ENCODE measurements at places on chromosomes 2 and 18. TPM values are rescaled to one million over a fixed set of nuclear protein-coding genes. Genes with fewer than 3 reads are reported as not detected.

DNA sequence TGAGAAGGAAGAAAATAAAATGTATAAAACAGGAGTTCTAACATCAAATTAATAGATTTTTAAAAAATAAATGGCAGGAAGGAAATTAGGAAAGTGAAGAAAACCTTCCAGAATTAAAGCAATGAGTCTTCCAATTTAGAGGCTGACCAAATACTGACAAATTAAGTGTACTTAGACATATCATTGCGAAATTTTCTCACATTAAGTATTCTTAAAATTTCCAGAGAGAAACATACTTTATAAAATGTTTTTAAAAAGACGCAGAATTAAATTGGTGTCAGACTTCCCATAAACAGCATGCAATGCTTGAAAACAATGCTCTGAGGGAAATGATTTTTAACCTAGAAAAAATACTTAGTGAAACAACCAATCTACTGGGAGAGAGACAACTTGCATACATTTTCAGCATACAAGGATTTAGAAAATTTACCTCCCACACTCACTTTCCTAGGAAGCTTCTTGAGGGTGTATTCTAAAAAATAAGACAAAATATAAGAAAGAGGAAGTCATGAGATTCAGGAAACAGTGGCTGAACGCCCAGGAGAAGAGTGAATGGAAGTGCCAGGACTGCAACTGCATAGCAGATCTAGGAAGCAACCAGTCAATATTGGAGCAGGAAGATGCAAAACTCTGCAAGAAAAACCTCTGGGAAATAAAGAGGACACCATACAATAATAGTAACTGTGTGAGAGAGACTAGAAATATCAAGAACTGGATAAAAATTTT is 339.9 kb downstream of the ADCYAP1 start:
- DNase-seq: no peak

DNA sequence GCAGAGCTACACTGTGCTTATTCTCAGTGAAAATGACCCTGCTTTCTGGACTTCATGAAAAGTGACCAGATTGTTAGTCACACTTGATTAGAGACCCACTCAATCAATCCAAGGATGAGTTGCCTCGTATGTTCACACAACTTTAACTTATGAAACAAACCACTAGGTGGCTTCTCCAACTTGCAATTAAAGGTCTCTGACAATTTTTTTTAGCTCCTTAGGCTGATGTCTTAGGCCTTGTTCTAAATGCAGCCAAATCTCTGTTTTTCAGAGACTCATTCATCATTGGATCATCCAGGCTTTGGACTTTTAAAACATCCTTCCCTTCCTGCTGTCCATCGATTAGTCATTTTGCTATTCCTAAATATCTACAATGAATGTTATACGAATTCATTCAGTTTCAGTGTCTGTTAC is 63.4 kb downstream of the MREG start:
- no peak for DNase-seq

DNA sequence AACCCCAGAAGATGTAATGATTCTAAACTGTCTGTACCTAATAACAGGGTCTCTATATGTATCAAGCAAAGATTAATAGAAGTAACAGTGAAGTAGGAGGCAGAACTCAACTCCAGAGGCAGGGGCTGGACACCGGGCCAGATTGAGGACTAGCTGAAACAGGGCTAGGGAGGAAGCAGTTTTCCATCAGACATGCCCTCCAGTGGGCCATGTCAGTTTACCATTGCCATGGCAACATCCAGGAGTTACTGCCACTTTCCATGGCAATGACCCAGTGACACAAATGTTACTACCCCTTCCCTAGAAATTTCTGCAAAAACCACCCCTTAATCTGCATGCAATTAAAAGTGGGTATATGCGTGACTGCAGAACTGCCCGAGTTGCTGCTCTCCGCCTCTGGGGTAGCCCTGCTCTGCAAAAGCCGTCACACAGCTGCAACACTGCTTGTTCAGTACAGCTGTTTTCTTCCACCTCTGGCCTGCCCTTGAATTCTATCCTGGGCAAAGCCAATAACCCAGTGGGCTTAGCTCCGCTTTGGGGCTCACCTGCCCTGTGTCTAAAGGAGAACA is 58.7 kb downstream of the TMEM18 start:
- no peak for DNase-seq

- DNase-seq: no peak
Observed at GRCh38 chr18:40356168-40356567, 1598.9 kb upstream of the PIK3C3 start.

DNA sequence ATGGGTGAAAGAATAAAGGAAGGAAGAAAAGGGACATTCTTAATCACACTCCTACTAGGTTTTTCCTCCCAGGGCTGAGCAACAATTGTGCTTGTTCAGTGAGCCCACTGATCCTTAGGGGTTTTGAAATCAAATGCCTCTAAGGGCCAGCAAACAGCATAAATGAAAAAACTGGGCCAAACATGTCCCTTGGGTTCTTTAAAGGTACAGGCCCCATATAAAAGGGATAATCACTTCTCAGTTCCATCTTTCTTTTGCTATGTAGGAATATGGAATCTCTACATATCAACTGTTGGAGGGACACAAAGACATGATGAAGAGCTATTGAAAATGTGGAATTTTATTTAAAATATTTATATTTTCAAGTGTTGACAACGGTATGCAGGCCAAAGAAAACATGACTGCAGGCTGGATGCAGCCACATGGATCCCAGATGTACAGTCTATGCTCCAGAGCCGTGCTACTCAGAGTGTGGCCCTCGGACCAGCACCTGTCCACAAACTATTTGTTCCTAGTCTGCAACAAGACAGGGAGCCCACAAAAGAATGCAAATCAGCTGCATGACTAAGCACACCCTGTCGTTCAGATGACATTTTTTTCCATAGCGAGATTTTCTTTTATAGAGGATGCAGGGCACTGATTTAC is 110.0 kb downstream of the CDH20 start:
- no peak for DNase-seq

DNA sequence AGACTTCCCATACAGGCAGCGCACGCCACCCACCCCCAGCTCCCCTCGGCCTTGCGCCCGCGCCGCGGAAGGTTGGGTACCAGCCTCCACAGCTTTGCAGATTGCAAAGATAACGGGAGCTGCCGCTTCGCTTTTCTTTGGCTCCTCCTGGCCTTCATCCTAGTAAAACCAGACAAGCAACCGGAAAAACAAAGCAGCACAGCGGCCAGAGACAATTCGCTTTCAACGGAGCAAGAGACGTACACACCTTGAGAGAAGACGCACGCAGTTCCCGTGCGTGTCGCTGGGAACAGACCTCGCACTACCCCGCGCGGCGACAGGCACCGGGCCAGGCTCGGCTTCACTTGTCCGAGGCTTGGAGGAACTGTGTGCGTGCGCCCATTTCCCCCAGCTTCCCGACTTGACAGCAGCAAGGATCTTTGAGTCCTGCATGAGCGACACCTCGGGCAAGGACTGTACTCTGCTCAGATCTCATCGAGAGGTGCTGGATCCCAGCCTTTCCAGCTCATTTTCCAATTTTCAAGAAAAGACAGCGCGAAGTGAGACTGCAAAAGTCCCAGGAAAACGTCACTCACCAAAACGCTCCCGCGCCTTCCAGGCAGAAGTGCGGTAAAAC is 964 bp downstream of the ZBTB7C start:
- no peak for DNase-seq

DNA sequence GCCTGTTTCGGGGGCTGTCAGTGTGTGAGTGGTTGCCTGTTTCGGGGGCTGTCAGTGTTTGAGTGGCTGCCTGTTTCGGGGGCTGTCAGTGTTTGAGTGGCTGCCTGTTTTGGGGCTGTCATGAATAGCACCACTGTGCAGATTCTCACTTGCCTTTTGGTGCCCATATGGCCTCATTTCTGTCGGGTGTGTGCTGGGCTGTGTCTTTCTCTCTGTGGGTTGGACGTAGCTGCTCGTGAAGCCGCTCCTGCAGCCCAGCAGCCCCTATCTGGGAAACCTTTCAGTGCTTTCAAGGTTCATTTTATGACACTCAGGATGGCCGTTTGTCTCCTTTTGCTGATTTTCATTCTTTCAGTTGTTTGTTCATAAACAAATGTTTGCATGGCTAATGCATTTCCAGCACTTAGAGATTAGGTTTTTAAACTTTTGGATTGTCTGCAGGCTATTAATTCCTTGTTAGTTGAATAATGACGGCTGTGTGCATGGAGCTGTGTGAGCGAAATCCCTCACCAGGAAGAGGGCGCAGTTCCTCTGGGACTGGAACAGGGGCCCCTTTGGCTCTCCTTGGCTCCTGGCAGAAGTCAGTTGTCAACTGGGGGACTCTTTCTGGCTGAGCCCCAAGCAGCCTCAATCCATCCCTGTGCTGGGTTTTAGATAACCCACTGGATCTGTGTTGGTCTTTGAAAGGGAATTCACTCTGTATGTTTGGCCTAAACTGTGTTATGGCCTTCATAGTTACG is 10.8 kb downstream of the AGAP1 start:
- no peak for DNase-seq

GRCh38 chr2:240469239-240469636 is 33.8 kb downstream of the GPC1 start:
- DNase-seq: no peak

GRCh38 chr2:98702858-98703620 is 27.9 kb downstream of the MGAT4A start:
- DNase-seq: no peak

GRCh38 chr2:196170213-196170605 is 1.2 kb downstream of the STK17B start:
- no peak for DNase-seq

DNA sequence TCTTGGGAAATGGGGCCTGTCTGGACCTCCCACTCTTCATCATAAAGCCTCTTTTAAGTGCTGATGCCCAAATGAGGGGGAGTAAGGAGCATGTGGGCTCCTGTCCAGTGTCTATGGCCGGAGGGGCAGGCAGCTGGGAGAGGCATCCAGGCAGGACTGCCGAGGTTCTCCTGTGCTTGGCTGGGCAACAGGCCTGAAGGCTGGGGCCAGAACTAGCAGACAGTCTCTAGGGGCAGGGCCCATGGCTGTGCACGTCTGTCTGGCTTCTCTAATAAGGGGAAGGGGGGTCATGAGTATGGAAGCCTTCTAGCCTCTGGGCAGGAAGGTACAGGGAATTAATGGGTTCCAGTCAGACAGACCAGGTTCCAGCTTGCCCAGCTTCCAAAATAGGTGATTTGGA is 128.6 kb downstream of the SMAD2 start:
- DNase-seq: no peak

DNA sequence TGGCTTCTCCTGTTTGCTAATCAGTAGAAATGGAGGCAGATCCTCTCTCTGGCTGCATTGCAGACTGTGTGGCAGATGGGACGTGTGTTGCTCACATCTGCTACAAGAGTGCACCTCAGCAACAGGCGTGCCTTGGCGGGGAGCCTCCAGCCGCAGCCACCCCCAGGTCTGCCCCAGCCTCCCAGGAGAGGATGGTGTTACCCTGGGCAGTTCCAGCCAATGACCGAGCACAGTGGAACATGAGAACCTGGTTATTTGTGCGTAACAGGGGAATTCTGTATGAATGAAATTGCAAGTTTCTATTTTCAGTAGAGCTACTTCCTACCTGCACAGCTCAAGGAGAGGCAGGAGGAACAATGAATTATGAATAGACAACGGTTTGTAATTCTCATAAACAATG is 130.6 kb upstream of the CBLN2 start:
- no peak for DNase-seq

DNA sequence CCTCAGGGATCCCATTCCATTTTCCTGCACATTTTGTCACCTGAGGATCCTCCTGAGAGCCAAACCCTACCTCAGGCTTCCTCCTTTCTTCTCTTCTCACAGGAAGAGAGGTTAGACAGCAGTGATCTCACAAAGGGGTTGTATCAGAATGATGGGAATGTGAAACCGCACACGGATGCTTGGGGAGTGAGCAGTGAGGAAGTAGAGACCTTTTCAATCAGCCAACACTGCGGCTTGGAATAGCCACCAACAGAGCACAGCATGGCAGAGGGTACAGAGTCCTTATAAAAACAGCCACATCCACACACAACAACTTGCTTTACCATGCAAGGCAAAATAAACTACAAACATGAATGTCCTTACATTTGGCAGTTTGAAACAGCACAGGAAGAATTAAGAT is 8.7 kb downstream of the TMEM182 start:
- no peak for DNase-seq

GRCh38 chr2:196939371-196939770 is 12.9 kb upstream of the PGAP1 start:
- no peak for DNase-seq

DNA sequence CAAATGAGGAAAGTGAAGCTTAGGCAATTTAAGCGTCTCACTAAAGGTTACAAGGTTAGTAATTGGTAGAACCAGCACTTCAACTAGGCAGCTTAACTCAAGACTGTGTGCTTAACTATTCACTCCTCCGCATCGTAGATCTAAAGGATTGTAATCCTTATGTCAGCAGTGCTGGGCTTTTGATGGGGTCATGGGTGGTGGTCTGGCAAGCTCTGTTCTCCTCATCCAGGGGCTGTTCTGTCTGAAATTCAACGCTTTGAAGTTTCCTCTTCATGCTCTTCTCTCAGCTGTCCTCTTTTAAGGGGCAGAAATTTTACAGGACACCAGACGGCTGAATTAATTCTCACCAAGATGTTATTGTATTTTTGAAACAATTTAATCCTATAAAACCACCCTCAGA is 165.5 kb upstream of the FAM98A start:
- no peak for DNase-seq

DNA sequence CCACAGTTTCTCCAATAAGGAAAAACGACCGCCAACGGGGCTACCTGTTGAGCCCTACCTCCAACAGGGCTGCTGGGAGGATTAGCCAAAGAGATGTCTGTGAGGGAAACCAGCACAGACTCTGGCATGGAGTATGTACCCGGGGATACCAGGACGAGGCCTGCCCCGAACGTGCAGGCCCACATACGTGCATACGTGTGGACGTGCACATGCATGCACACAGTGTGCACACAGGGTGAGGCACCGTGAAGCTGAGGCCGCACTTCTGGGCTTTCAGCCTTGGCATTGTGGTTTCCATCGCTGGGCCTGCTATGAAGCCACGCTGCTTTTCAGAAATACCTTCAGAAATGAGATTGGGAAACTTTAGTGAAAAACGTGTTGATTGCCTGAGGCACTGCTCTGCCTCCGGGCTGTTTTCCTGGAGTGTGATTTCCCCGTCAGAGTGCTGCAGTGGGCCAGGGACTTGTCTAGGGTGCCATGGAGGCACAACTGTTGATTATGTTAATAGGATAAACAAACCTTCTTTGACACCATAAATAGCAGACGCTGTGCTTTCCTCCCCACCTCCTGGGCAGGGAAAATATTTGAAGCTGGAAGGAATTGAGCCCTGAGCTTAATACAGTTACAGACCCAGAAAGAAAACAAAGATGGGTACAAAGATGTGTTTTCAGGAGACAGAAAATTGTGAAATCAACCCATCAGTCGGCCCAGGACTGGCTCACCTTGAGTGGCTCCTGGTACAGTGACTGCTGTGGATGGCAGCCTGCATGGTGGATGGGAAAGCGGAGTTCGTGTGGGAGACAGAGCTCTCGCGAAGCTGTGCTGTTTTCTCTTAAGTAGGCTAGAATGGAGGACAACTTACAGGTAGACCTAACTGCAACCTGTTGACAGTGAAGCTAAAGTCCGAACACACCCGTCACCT is 182.3 kb downstream of the FAM210A start:
- no peak for DNase-seq

- DNase-seq: no peak
Observed at GRCh38 chr2:235576337-235576910, 82.6 kb downstream of the AGAP1 start.

EMILIN1 gene
- 0.03 TPM for polyA plus RNA-seq

CRYGD gene
- not detected for polyA plus RNA-seq

PPM1G gene
- polyA plus RNA-seq: 86.8 TPM

RIOK3 gene
- polyA plus RNA-seq: 68.6 TPM

VSNL1 gene
- polyA plus RNA-seq: 18.4 TPM

IL1R1 gene
- 6.9 TPM for polyA plus RNA-seq

UPP2 gene
- not detected for polyA plus RNA-seq

CHAC2 gene
- 10.9 TPM for polyA plus RNA-seq

TMEM200C gene
- polyA plus RNA-seq: not detected
